H1 (cell line): ENCODE measurements at places on chromosomes 12 and 14.
A peak's percentile ranks its signal among the peaks of the same experiment; 100 is the strongest.

- no peak for DNase-seq
Observed at GRCh38 chr12:6532927-6533652, 1.2 kb upstream of the GAPDH start.

DNA sequence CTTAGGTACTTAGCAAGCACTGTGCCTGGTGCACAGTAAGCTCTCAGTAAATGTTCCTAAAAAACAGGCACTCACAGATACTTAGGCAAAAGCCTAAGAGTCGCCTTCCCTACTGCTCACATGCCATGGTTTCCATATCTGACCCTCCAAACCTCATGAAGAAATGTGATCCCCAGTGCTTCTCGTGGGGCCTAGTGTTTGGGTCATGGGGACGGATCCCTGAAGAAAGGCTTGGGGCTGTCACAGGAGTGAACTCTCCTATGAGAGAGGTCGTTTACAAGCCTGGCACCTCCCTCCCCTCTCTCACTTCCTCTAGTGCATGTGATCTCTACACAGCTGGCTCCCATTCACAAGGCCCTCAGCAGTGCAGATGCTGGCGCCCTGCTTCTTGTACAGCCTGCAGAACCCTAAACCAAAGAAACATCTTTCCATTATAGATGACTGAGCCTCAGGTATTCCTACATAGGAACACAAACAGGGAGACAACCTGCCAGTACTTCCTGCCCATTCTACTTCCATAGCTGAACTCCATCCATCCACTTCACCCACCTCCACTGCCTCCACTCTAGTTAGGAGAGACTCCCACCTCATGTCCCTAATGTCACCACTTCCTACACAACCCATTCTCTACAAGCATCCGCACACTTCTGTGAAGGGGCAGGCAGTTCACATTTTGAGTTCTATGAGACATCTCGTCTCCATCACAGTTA, 2.9 kb downstream of the SLC15A4 start:
- no peak for DNase-seq

DNA sequence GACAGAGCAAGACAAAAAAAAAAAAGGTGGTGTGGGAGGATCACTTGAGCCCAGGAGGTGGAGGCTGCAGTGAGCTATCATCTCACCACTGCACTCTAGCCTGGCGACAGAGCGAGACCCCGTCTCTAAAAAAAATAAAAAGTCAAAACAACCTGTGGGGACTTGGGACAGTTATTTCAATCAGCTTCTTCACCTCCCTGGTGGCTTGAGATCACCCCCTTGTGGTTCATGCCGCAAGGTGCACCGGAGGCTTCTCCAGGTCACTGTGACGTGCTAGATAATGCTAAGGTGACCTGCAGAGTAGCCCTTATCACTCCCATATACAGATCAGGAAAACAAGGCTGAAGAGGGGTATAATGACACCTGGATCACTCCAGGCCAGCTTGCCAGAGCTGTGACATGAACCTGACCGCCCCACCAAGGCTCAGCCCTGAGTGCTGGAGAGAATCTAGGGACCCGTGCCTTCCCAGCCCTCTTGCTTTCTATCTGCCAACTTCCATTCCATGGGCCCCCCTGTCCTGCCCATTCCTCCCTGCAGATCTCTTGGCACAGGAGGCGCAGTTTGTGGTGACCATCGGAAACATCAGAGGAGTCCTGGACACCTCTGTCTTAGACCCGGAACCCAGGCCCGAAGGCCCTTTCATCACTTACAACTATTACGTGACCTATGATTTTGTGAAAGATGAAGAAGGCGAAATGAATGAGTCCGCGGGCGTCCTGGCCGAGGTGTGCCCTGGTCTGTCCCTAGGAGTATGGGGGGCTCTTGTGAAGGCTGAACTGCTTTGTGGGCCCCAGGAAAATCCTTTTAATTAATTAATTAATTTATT, 8.1 kb downstream of the LRRC43 start:
- peak; percentile 56 for DNase-seq

GRCh38 chr12:116276652-116277466, 634 bp downstream of the MED13L start:
- no peak for DNase-seq

- DNase-seq = no peak
Observed at GRCh38 chr12:25482625-25483024, 70.5 kb downstream of the LMNTD1 start.

DNA sequence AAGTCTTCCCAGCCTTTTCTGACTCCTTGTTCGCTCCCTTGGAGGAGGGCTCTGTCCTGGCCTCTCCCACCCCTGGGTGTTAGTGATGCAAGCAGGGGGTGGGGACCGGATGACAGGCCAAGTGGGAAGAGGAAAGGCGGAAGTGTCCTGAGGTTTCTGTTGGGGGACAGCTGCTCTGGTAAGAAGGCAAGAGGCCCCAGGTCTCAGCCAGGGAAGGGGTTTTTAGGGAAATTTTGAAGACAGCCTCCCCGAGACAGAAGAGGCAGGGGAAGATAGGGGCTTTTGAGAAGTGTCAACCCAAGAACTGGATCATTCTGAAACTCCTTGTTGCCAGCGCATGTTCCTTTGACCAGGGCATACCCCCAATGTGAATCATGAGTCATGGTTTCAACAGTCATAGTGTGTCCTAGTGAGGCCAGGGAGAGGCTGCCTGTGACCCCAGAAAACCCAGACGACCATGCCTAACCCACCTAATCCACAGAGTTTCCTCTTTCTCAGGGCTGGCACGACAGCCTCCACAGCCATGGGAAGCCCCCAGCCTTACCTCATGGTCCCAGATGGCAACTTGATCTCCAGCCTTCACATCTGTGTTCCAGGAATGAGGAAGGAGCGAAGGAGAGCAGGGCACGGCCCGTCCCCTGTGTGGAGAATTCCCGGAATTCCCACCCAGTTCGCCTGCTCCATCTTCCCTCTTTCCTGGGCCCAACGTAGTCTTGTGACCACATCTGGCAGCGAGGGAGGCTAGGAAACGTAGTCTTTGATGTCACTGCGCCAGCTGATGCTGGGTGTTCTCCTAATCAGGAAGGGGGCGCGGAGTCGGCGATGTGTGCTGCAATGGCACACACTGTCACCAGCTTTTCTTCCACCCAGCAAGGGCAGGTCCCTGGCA, 4.9 kb upstream of the GPR132 start:
- no peak for DNase-seq

GRCh38 chr14:64502456-64502855, 1.2 kb downstream of the ZBTB25 start:
- DNase-seq = no peak

- no peak for DNase-seq
Observed at GRCh38 chr12:39490500-39491282, 47.8 kb upstream of the KIF21A start.

DNA sequence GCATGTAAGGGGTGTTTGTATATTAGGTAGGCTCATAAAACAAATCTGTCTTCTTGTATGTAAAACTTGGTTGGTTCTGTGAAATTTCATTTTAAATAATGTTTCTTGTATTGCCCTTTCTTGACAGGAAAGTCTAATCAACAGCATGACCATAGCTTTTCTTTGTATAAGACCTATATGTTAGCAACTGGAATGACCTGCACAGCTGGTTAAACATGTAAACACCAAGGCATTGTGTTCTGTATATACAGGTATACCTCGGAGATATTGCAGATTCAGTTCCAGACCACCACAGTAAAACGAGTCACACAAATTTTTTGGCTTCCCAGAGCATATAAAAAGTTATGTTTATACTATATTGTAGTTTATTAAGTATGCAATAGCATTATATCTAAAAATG, 183.6 kb downstream of the ERC1 start:
- DNase-seq = no peak

GRCh38 chr14:78091361-78091760, 78.8 kb upstream of the NRXN3 start:
- DNase-seq = no peak

DNA sequence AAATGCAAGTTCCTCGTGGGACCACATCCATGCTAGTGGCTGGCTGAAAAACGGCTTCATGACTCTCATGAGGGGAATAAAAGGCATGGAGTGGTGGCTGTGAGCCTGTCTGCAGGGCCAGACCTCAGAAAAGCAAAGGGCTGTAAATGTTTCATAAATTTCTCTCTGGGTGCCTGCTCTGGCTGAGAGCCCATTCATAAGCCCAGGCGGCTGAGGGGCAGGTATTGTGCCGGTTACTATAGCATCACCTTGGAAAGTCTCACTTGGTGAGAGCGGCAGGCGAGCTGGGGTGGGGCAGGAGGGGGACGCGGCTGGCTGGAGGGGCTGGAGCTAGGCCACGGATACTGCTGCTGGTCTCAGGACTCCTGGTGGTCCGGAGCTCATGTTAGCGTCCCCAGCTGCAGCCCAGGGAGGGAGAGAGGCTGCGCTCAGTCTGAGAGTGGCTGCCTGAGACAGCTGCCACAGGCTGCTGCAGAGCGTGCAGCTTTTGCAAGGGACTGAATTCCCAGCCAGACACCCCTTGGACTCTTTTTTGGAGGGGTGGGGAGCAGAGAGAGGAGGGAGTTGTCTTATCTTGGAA, at the start of gene SLC17A8:
Gene SLC17A8, plus strand, starts transcription at position 431 of the 580 bp plus-strand sequence. CDS start 318 bp downstream, outside the sequence.
- peak; percentile 63 for DNase-seq

GRCh38 chr12:15590180-15590826, 198.9 kb downstream of the EPS8 start:
- peak; percentile 57 for DNase-seq
